H7 (cell line): ENCODE measurements at places on chromosomes 16 and 17.

- no peak for DNase-seq
Observed at GRCh38 chr16:71853413-71853812, 7.6 kb downstream of the ATXN1L start.

DNA sequence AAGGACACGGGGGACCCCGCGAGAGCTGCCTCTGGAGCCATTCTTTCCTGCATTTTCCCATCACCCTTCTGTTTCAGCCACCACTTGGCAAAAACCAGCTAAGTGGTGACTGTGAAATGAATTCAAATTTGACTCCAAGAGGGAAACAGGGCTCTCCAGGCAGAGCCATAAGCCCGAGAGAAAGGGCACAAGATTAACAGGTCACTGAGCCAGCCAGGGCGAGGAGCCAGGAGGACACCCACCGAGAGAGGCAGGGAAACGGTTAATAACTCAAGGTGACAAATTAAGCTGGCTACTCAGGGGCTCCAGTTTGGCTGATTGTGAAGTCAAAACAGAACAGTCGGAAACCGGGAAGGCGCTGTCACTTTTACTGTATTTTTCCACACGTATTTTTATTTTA lies 67.8 kb upstream of the SOX9 start:
- peak; percentile 16 for DNase-seq

- no peak for DNase-seq
Observed at GRCh38 chr16:11563493-11564040, 23.2 kb downstream of the LITAF start.

GRCh38 chr17:58344791-58345157 lies 7.2 kb downstream of the SUPT4H1 start:
- no peak for DNase-seq

DNA sequence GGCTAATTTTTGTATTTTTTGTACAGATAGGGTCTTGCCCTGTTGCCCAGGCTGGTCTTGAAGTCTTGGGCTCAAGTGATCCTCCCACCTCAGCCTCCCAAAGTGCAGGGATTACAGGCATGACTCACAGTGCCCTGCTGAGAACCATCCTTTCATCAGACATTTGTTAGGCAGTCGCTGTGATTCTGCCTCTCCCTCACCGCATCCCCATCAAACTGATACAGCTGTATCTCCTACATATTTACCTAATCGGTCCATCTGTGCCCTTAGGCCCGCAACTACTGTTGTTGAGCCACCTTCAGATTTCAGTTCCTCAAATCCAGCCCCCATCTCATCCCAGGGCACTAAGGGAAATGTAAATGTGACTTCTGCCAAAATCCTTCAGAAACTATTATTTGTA lies 2.0 kb upstream of the SLC43A2 start:
- no peak for DNase-seq

DNA sequence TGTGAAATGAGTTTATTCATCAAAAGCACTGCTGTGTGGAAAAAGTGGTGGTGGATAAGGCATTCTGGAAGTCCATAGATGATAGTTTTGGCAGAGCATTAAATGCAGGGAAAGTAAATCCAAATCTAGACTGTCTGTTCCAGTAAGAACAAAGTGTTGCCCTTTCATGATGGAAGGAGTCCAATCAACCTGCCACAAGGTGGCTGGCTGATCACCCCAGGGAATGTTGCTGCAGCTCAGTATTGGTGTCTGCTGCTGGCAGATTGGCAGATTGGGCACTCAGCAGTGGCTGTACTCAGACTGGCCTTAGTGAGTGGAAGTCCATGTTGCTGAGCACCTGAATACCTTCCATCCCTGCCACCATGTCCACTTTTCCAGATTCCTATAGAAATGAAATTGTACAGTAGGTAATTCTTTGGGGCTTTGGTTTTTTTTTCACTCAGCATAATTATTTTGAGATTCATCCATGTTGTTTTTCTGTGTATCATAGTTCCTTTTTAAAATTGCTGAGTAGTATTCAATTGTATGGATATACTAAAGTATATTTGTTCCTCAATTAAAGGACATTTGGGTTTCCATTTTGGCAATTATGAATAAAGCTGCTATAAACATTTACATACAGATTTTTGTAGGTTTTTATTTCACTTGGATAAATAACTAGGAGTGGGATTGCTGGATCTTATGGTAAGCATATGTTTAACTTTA lies 14.3 kb downstream of the DYNLL2 start:
- DNase-seq = no peak

DNA sequence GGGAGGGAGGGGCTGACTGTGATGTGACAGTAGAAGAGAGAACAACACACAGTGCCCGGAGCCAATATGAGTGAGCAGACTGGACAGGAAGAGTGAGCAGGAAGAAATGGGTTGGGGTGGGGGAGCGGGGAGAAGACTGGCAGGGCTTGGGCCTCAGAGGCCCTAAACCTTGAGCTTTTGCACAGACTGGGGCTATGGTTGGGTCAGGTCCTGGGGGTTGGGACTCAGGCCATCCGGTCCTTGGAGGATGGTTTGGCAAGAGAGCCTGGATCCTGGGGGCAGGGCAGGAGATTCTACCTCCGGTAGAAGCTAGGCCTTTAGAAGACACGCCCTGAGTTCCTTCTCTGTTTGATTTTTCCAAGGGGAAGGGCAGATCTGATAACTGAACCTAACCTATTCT lies 1.1 kb downstream of the CAMTA2 start:
- no peak for DNase-seq

DNA sequence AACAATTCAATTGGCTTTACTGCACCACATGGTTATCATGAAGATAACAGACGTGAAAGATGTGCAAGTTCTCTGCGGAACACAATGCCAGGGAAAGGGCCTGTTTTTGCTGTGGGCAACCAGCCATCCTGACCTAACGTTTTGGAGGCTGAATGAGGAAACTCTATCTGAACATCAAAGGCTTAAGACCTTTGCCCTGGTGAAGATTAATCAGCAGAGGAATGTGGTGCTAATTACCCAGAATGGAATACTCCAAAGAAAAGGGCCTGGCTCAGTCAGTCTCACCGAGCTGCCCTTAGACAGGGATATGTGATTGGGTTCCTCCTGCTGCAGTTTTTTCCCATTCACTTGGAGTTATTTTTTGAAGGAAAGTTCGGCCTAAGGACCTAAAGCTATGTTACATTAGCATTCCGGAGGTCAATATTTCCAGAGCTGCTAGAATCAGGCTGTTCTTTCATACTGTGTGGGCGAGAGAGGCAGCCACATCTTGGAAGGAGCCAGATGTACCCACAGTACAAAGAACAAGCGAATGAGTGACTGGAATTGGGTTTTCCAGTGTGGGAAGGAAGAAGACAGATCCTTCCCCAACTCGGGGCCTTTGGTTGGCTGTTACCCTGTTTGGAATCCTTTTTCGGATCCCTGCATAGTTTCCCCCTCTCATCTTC lies 15.5 kb downstream of the ASIC2 start:
- no peak for DNase-seq

- DNase-seq = no peak
Observed at GRCh38 chr17:59858932-59859331, 33.8 kb downstream of the TUBD1 start.

DNA sequence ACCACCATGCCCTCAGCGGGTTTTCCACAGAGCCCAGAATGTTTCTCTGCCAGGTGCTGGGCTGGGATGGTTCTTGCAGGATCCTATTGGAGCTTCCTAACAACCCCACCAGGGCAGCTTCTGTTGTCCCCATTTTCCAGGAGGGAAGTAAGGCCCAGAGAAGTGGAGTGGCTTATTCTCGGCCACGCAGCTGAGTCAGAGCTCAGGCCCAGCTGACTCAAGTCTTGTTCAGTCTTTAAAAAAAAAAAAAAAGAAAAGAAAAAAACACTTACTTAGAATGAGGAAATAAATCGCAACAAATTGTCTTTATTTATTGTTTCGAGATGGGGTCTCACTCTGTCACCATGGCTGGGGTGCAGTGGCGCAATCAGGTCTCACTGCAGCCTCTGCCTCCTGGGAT lies 413.0 kb downstream of the CPPED1 start:
- no peak for DNase-seq

GRCh38 chr17:78412403-78412802 lies 34.0 kb downstream of the PGS1 start:
- DNase-seq = peak; percentile 81

DNA sequence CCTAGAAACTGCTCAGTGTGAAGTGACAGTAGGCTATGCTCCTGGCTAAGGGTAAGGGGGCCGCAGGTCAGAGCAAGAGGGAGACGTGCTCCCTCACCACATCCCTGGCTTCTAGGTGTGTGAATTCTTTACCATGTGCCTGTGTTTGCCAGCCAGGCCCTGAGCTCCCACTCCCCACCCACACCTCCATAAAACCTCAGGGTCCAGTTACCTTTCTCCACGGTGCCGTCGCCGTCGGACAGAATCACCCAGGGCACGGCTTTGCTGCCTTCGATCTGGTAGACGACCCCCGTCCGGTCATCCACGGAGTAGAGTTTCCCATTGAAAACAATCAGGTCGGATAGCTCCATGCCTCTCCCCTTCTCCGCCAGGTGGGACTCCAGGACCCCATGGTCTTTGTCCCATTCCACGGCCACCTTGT lies 12.8 kb downstream of the CANT1 start:
- peak; percentile 28 for DNase-seq

DNA sequence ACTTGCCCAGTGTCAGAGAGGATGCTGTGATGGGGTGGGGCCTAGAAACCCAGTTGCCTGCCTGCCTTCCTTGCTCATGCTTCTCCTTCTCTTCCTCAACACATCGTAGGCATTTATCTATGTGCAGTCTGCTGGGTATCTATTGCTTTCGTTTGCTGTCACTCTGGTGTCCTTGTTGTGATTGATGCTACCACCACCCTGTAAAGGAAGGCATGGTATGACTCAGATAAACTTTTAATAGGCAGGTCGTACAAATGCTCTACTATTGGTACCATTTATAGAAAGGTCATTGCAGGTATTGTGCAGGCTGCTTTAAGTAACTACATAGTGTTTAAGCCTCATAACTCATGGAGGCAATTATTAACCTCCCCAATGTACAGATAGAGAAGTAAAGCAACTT lies 368.9 kb downstream of the UTP18 start:
- no peak for DNase-seq

DNA sequence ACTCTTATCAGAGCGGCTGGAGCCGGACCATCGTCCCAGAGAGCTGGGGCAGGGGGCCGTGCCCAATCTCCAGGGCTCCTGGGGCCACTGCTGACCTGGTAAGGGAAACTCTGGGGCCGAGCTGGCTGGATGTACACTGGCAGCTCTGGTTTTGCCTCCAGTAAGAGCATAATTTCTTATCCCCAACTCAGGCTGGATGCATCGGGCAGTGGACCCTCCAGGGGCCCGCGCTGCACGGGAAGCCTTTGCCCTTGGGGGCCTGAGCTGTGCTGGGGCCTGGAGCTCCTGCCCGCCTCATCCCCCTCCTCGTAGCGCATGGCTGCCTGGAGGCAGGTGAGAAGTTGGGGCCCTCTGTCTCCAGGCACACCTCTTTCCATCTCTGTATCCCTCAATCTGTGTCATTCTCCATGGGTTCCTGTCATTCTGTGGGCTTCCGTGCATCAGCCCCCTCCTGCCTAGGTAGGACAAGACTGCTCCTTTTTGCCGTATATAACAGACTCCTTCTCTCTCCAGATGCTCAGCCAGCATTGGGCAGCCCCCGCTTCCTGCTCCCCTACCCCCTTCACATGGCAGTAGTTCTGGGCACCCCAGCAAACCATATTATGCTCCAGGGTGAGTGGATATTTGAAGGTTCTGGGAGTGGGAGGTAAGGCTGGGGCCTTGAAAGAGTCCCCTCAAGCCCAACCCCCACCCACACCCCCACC lies 9.4 kb upstream of the TMEM88 start:
- peak; percentile 41 for DNase-seq

GRCh38 chr17:82443465-82444283 lies 6.9 kb downstream of the CYBC1 start:
- no peak for DNase-seq

DNA sequence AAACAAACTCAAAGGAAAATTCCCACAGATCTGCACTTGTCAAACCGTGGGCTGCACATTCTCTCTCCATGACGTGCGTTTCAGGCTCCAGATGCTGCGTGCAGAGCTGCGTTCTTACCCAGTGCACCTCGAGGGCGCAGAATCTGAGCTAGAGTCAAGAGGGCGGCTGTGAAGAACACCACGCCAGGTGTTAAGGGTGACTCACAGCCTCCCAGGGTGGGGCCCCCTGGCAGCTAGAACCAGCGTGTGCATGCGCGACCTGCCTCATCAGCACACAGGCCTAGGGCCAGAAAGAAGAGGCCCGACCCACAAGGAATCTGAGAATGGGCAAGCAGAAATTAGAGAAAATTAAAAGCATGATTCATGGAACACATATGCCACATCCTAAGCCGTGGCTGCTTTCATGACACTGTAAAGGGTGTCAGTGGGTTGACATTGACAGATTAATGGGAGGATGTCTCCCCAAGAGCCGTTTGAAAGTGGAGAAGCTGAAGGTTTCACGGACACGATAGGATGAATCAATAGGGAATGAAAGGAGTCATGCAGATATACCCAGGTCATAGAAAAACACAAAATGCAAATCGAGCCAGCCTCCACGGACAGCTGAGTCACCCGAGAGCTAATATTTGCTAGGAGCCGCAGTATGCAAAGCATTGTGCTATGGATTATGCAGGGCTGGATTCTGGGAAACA lies 29.0 kb downstream of the MARCHF10 start:
- DNase-seq = no peak

DNA sequence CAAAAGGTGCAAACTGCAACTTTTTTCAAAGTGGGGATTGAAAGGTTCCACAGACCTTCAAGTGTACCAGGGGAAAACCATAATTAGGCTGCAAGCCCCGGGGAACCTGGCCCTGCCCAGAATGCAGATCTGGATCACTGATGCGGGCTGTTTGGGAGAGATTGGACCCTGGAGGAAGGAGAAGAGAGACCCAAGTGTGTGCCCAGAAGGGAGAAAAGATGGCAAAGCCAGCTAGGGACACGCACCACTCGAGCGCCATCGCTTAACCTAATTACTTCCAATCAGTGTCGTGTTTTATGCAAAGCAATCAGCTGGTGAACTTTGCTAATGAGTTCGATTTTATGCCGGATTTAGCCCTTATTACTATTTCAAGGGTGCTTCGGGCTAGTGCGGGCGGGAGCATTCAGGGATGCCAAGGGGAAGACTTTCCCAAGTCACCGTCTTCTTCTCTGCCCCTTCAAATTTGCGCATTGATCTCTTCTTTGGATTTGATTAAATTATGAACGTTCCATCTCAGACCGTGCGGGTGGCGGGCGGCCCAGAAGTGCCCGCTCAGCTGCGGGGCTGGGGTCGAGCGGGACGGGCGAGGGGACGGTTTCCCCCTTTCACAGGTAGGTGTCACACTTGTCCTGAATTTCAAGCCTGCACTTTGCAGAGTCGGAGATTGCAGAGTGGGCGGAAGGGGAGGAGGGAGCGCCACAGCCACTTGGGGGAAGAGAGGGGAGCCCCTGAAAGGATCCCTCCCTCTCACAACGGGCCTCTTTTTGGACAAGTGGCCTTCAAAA lies 4.0 kb downstream of the IRX5 start:
- DNase-seq = peak; percentile 85
